Left ventricle myocardium inferior (tissue), 1 donor: ENCODE measurements at places on chromosomes 7 and 10. TPM values are rescaled to one million over a fixed set of nuclear protein-coding genes. Genes with fewer than 3 reads are reported as not detected.

ECHDC3 gene
- 88.5 TPM for total RNA-seq

FAM180A gene
- total RNA-seq = 19.7 TPM

- DNase-seq = no peak
Observed at GRCh38 chr7:22001345-22002004, 55.8 kb upstream of the CDCA7L start.

DNA sequence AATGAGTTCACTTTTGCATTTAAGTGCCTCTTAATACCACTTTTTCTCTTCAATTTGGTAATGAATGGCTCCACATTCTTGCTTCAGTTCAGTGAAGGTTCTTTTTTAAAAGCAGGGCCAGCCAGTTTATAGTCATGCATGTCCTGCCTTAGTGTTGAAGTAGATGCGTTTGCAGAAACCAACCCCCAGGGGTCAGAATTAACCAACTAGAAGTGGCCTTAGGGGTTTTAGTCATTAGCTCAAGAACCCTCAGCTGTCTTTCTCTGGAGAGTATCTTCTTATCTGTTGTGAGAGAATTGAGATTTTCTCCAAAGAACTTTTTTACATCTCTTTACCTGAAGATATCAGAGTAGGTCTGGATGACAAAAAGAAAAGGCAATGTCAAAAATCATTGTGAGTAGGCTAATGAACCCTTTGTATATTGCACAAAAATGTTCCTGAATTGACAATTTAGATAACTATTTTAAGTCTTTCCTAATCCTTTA is 82.2 kb downstream of the PIK3CG start:
- no peak for DNase-seq

DNA sequence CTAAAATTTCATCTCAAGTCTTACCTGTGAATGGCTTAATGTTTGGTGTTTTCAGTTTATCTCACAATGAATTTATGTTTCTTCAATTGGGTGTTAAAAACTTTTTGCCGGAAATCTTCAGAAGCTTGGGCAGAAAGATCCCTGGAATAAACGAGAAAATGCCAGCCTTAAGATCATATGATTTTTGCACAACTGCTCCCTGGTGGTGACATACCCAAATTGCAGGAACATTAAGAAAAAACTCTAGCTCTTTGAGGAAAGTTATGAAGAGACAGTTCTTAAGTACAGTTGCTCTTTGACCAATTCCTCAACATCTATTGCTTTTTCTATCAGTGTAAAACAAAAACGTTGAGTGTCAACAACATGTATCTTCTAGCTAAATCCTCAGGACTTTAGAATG is 48.2 kb upstream of the CREB5 start:
- no peak for DNase-seq

DNA sequence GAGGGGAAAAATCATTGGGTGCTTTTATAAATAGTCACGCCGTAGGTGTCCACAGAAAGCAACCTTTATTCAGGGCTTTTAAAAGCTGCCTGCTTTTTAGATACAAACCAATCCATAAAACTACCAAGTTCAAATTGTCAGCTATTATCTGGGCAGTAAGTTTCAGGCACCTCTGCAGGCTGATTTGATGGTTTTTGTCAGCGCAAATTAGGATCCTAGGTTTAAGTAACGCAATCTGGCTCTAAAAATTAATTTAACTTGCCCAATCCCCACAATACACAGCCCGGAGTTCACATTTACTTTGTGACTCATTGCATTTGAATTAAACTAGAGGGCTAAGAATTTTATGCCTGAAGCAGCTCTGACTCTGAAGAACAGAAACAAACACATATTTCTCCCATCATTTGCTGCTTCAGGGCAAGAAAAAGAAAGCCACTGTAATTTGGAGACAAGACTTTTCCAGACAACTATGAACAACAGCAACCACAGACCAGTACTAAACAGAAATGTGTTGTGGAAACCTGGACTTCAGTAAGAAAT is 43.3 kb downstream of the NRP1 start:
- DNase-seq = no peak

- no peak for DNase-seq
Observed at GRCh38 chr10:73554721-73555120, 36.4 kb downstream of the USP54 start.
